ENCODE measurements at places on chromosomes 3 and 15.

- DNase-seq = no peak
Measured at GRCh38 chr3:126998320-126998719, 15.4 kb downstream of the PLXNA1 start.

DNA sequence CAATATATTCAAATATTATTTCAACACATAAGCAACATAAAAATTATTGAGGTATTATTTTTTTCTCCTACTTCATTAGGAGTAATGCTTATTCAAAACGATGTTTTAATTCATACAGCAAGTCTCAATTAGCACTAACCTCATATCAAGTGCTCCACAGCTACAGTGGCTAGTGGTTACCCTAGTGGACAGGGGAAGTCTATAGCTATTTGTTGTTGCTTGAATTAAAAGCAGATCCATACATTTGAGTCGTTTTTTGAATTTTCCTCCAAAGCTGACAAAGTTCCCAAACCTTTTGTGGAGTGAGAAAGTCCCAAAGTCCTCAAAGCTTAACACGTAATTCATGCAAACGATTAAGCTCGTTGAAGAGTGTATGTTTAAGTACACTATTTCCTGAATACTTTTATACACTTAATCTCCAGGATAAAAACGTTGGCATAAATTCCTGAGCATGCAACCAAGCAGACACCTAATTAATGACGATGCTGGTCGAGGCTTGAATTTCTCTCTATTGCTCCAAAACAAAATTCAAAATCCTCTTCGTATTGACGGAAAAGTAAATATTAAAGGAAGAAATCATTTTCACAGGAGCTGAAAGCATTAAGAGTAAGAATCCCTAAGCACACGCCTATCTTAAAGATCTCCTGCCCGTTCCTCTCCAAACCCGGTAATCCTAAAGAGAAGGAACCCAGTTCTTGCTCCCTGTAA is 985 bp downstream of the VPS13C start:
- no peak for DNase-seq

GRCh38 chr15:60396100-60396499 is 1.7 kb downstream of the ANXA2 start:
- no peak for DNase-seq

DNA sequence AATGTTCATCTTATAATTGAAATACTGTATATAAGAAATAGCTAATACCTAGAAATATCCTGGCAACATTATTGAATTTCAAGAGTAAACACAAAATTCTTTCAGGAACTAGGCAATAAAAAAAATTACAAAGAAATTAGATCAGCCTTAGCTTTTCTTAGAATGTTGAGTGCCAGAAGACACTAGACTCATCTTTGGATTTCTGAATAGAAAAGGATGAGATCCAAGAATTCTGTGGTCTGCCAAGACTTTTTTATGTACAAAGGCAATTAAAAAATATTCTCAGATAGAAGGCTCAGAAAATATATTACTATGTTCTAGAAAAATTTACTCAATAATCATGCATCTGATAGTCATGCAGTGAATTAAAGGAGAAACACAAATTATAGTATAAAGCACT is 294.5 kb upstream of the CDIN1 start:
- peak; percentile 9 for DNase-seq

DNA sequence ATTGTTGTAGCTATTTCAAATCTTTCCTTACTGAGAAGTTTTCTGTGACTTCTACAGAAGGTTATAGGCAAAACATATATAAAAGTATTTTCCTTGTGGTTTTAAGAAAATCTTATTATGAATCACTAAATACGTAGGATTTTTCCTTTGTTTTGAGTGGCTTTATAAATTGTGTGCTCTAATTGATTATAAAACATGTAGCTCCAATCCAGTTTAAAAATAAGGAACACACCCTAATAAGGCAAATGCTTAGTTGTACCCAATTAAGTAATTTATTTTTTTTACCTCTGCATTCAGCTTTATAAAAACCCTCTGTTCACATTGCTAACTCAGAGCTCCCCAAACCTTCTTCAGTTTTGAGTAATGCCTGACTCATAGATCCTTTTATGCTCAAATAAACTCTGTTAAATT is 408.0 kb downstream of the NAALADL2 start:
- DNase-seq = no peak

DNA sequence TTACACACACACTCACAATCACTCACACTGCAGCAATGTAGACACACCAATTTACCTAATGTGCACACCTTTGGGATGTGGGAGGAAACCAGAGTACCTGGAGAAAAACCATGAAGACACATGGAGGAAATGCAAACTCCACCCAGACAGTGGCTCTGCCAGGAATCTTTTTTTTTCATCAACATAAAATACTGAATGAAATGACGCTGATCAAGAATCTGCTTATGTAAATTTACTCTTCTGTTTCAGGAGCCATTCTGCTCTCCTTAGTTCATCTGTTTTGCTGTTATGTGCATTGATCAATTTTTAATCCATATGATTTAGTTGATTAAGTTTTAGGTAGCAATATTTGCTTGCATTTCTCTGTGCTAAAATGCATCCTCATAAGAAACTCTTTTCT is 414.2 kb upstream of the CCDC54 start:
- no peak for DNase-seq

GRCh38 chr3:172982736-172983364 is 158.2 kb downstream of the SPATA16 start:
- no peak for DNase-seq

GRCh38 chr3:13376091-13376490 is 44.0 kb downstream of the NUP210 start:
- DNase-seq = no peak

- DNase-seq = no peak
Measured at GRCh38 chr3:139447486-139447885, 28.8 kb downstream of the RBP2 start.

- no peak for DNase-seq
Measured at GRCh38 chr15:51589881-51590568, 32.5 kb downstream of the DMXL2 start.

- no peak for DNase-seq
Measured at GRCh38 chr15:84703808-84704207, 12.1 kb downstream of the SEC11A start.

- DNase-seq = no peak
Measured at GRCh38 chr15:97561529-97561928, 399.0 kb upstream of the ARRDC4 start.

- DNase-seq = no peak
Measured at GRCh38 chr3:111311709-111312235, 230.2 kb upstream of the CD96 start.

- peak; percentile 28 for DNase-seq
Measured at GRCh38 chr3:16511681-16512434, 1.6 kb downstream of the RFTN1 start.

GRCh38 chr3:156434921-156435320 is 120.0 kb downstream of the SSR3 start:
- DNase-seq = no peak

- DNase-seq = no peak
Measured at GRCh38 chr3:17823816-17824215, 81.4 kb upstream of the TBC1D5 start.

- DNase-seq = no peak
Measured at GRCh38 chr3:127899200-127899599, 15.8 kb upstream of the KBTBD12 start.

DNA sequence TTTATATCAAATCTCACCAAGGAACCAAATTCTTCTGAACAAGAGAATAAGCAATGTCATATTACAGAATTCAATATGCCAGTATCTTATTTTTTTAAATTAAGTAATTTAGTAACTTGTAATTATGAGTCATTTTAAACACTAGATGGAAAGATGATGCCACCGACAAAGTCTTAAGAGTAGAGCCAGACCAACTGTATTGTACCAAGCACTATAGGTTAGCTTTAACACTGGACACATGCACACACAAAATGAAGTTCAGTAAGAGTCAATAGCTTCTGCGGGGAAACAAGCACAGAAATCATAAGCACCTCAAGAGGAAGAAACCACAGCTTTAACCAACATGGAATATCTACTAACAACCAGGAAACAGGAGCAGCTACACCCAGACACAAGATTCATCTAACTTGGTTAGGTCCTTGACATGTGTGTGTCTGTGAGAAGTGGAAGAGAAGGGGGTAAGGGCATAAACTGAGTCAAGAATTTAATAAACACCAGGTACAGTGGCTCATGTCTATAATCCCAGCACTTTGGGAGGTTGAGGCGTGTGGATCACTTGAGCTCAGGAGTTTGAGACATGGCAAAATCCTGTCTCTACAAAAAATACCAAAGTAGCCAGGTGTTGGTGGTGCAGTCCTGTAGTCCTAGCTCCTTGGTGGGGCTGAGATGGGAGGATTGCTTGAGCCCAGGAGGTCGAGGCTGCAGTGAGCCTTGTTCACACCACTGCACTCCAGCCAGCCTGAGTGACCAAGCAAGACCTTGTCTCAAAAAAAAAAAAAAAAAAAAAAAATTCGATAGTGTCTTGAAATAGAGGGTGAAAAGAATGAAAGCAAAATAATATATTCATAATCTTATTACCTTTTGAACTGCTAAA is 28.9 kb downstream of the DENND4A start:
- DNase-seq = no peak

- DNase-seq = no peak
Measured at GRCh38 chr3:58012302-58012701, 4.1 kb downstream of the FLNB start.

- no peak for DNase-seq
Measured at GRCh38 chr15:96338766-96339618, 8.5 kb downstream of the NR2F2 start.

GRCh38 chr15:62390791-62391640 is 225.9 kb upstream of the C2CD4B start:
- DNase-seq = no peak

GRCh38 chr3:127735767-127736693 is 63.3 kb downstream of the ABTB1 start:
- DNase-seq = no peak

- DNase-seq = no peak
Measured at GRCh38 chr15:51111061-51111460, 16.4 kb upstream of the TNFAIP8L3 start.

DNA sequence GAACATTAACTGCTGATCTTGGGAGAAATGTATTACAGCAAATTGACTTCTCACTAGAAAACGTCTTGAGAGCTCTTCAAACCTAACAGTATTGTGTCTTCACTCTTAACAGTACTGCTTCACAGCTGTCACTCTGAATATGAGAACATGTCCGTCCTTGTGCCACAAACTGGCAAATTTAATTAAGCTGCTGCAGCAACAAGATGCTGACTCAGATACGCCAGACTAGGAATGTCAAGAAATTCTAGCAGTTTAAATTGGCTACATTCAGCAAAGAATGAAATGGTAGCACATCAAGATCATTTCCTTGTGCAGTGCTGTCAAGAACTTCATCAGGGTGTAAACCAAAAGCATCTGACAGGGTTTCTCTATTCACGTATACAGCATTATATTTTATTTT is 7.6 kb downstream of the ICE2 start:
- no peak for DNase-seq

- DNase-seq = no peak
Measured at GRCh38 chr3:142875583-142876207, 13.2 kb downstream of the PCOLCE2 start.

- DNase-seq = no peak
Measured at GRCh38 chr3:16320711-16321110, 55.7 kb downstream of the OXNAD1 start.

DNA sequence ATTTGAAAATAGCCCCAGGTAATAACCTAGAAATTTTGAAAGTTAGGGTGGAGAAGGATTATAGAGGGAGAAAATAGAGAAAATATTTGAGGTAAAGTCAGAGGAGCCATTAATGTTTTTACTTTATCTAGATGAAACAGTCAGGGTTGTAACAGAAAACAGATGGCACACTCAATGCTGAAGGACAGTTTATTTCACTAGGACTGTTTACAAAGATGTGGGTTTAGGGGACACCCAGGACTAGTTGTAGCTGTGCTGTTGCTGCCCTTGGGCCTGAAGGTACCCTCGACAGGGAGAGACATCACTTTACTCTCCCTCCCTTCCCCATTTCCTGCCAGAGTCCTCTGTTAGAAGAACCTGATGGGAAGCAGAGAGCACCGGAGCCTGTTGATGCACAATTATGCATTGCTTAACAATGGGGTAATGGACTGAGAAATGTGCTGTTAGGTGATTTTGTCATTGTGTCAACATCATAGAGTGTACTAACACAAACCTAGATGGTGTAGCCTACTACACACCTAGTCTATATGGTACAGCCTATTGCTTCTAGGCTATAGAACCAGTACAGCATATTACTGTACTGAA is 103.8 kb downstream of the GALK2 start:
- DNase-seq = no peak

- no peak for DNase-seq
Measured at GRCh38 chr15:96412045-96412905, 81.8 kb downstream of the NR2F2 start.

- DNase-seq = no peak
Measured at GRCh38 chr3:50207359-50208042, 2.4 kb downstream of the SLC38A3 start.

- peak; percentile 47 for DNase-seq
Measured at GRCh38 chr3:38154033-38154494, 11.3 kb upstream of the OXSR1 start.

DNA sequence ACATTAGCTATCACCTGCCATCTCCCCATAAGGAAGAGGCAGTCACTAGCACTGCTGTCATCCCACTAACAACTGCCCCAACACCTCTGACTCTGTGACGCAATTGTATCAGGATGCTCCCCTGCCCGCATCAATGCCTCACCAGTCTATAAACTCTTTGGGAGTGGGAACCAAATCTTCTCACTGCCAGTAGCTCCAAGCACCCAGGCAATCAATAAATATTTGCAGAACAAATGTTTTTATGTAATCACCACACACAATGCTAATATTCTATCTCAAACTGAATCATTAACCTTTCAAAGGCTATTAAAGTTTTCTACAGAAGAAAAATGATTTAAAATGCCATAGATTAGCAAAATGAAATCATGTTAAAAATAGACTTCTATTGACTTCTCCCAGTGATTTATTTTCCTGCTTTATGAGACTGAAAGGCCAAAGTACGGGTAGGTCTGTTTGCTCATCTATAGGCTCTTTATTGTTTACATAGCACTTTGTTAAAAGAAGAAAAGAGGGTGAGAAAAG is 131.3 kb downstream of the PLD1 start:
- DNase-seq = no peak

GRCh38 chr3:142904639-142905436 is 16.0 kb upstream of the PCOLCE2 start:
- no peak for DNase-seq

GRCh38 chr3:100311011-100311410 is 23.5 kb upstream of the NIT2 start:
- no peak for DNase-seq

- DNase-seq = no peak
Measured at GRCh38 chr3:41674449-41674848, 287.5 kb downstream of the ULK4 start.

DNA sequence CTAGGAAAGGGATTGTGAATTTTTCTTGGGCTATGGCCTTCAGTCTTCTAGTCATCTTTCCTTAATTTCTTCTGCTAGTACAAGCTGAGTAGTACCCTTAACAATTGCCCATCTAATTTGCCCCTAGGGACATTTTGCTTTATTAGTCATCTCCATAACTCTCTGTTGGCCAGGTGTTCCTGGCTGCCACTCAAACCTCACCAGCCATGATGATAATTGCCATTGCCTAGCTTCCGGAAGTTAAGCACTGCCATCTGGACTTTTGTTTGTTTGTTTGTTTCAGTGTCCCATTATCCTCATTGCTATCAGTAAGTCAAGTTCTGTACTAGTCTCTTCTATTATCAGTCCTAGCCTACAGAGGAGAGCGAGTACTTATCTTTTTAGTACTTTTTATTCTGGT is 36.6 kb upstream of the UBL7 start:
- no peak for DNase-seq
